ENCODE measurements at places on chromosomes 13 and 19.

DNA sequence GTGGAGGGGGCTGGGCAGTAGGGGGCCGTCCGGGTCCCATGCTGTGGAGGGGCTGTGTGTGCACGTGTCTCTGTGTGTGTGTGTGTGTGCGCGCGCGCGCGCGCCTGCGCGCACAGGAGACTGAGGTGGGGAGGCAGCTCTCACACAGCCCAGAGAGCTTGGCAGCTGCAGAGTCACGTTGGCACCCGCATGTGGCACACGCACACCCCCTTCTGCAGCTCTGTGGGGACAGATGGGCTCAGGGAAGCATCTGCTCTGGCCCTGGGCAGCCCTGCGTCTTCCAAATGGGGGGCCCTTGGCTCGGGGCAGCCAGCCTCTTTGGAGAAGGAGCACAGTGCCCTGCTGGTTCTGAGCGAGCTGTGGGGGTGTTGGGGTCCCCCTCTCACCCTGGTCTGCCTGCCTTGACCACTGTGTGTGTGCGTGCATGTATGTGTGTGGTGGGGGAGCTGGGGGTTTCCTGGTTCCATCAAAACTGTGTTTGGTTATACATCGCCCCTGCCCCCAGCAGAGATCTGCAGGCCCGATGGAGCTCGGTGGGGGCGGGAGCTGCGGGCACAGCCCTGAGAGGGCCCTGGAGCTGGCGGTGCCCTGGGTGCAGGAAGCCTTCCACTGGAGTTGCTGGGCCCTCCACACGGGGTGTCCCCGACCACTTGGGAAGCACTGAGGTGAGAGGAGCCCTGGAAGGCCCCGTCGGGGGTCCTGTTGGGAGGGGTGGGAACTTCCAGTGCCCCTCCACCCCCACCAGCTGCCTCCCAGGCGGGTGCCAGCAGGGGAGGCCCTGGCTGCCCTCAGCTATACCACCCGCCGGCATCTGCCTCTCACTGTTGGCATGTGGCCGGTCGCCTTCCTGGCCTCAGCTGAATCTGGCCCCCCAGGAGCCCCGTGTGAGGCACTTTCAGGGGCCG, 67.1 kb downstream of the KDM4B start:
- DNase-seq = no peak

GRCh38 chr13:94558716-94559115, 37.2 kb downstream of the TGDS start:
- DNase-seq = no peak

DNA sequence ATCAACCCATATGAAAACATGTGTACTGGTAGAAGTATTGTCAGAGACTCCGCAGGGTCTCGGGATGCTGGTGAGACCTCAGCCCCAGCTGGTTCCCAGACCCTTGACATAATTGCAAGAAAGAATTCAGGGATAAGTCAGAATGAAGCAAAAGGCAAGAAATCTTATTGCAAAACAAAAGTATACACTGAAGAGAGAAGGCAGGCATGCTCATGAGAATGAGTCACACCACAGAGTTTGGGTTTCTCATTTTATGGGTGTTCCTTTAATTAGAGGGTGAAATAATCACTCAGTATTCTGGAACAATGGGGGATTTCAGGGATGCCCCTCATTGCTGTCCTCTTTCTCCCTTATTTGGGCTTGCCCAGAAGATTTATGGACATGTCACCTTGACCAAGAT, 1423.8 kb upstream of the MIR17HG start:
- DNase-seq = no peak

DNA sequence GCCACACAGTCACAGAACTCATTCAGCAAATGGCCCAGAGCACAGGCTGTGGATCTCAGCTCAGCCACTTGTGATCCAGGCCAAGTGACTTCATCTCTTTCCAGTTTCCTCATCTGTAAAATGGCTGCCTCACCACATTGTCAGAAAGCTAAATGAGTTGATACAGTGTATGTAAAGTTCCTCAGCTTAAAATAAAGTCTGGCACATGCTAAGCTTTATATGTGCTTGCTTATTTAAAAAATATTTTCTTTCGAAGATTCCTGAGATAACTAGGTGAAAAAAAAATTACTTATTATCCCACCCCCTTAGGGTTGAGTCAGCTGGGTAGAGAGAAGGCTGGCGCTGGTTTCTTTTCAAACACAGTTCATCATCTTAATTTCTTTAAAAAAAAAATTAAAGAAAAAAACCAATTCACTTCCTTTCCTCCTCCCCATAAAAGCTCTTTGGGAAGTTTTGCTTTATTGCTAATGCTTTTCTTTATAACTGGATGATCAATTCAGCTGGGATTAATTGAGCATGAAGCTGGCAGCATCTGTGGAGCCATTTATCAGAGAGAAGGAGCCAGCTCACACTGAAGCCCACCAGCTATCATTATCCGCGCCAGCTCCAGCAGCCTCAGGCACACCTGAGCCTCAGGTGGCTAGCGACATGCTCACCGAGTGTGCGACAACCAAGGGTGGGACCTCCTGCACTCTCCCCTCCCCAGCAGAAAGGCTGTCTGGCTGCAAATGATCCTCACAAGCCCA, 354.9 kb downstream of the FOXO1 start:
- no peak for DNase-seq

DNA sequence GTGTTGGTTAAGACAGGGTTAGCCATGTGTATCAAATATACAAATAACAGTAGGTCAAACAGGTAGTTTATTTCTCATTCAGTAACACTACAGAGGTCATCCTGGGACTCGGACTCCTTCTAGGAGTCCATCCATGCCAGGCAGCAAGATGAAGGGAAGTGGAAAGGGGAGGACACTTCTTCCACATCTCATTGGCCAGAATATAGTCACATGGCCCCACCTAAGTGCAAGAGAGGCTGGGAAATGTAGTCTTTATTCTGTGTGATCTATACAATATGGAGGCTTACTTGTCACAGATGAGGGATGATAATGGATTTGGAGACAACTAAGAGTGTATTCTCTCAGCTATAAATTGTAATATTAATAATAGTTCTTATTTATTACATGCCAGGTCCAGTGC, 31.1 kb downstream of the RDH8 start:
- no peak for DNase-seq

DNA sequence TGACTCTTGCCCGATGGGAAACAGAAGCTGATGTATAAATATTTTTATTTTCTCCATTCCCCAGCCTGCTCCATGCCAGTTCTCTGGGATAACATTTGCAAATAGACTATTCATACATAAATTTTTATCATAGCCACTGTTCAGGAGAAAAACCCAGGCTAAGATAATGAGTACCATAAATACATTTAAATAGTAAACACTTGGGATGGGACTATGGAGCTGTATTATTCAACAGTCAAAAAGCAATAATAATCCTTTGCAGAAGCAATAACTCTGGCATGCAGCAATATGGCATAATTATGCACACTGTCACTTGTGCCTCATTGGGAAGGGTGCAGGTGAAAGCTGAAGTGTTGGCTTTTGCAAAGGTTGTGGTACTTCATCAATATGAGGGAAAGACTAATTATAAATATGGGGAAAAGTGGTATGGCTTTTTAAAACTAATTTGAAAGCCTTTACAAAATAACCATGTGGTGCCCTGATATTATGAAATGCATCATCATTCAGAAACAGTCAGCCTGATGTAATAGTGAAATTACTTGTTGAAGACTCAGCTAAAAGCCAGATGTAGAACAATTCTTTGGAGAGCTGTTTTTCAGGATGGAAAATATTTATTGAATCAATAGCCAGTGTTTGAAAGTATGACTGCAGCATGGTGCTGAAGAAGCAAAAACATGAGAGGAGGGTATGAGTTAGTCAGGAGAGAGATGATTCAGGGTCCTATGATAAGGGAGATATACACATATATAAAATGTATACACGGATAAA, 2476.7 kb downstream of the PCDH9 start:
- no peak for DNase-seq

Measured in activated CD4-positive, alpha-beta T cell treated with anti-CD3 and anti-CD28 coated beads, Interleukin-2, amount 50 U/mL, for 24 hours (primary cell).